ENCODE measurements at places on chromosomes 13 and 19.

- no peak for DNase-seq
These were observed 15.2 kb downstream of the KLF5 start for GRCh38 chr13:73074014-73074413.

GRCh38 chr13:39201180-39201579 lies 162.9 kb downstream of the NHLRC3 start:
- DNase-seq = no peak

DNA sequence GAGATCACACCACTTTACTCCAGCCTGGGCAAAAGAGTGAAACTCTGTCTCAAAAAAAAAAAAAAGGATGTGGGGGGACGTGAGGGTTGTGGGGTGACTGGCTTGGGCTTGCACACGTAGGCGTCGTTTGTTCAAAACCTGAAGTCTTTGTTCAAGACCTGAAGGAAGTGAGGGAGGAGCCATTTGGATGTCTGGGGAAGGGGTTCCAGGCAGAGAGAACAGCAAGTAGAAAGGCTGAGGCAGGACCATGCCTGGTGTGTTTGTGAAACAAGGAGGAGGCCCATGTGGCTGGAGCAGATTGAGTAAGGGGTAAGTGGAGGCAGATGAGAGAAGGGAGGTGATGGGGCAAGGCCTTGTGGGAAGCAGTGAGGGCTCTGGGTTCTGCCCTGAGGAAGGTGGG lies 27.8 kb downstream of the PIN1 start:
- DNase-seq = no peak

GRCh38 chr13:35567406-35567980 lies 91.0 kb upstream of the MAB21L1 start:
- DNase-seq = no peak

- no peak for DNase-seq
These were observed 44.4 kb upstream of the TDRD3 start for GRCh38 chr13:60352644-60353043.

- no peak for DNase-seq
These were observed 38.4 kb upstream of the CSNK1A1L start for GRCh38 chr13:37143911-37144310.

DNA sequence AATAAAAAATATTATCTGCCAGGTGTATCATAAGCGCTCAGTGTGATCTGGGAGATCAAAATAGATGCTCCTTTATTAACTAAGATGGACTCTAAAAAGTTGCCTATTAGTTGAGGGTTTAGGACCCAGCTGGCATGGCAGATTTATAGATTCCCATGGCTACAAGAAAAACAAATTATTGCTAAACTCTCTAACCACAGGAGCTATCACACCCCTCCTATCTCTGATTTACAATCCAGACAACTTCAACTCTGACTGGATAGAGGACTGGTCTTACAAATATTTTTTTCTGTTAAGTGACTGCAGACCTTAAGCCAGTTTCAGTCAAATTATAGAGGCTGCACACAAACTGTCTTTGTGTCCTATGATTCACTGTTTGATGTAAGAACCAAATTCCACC lies 45.4 kb upstream of the MYCBP2 start:
- DNase-seq = no peak

DNA sequence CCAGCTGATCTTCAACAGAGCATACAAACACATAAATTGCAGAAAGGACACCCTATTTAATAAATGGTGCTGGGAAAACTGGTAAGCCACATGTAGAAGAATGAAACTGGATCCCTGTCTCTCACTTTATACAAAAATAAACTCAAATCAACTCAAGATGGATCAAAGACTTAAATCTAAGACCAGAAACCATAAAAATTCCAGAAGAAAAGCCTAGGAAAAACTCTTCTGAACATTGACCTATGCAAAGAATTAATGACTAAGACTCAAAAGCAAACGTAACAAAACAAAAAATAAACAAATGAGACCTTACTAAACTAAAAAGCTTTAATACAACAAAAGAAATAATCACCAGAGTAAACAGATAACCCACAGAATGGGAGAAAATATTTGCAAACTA lies 74.5 kb upstream of the ABCC4 start:
- DNase-seq = no peak

- DNase-seq = no peak
These were observed 6.5 kb downstream of the R3HDM4 start for GRCh38 chr19:906480-906879.

- no peak for DNase-seq
These were observed 1023.5 kb downstream of the PCDH17 start for GRCh38 chr13:58655086-58655485.

- no peak for DNase-seq
These were observed 57.0 kb downstream of the NUFIP1 start for GRCh38 chr13:44932171-44932849.

- DNase-seq = no peak
These were observed 52.9 kb downstream of the MBNL2 start for GRCh38 chr13:97274829-97275649.

DNA sequence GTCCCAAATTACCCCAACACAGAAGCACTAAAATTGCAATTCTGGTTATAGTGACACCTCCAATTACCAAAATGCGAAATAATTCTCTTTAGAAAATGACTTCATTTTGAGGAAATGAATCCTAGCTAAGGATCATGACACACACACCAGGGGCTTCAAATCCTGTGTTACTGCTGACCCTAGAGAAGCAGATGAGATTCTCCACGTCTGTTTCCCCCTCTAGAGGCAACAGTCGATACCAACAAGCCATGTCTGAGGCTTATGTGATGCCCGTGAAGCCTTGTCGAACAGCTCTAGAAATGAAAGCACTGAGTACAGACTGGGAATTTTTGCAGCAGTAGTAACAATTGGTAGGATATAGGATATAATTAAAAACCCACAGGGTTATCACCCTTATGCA lies 153.6 kb upstream of the TMTC4 start:
- DNase-seq = no peak

DNA sequence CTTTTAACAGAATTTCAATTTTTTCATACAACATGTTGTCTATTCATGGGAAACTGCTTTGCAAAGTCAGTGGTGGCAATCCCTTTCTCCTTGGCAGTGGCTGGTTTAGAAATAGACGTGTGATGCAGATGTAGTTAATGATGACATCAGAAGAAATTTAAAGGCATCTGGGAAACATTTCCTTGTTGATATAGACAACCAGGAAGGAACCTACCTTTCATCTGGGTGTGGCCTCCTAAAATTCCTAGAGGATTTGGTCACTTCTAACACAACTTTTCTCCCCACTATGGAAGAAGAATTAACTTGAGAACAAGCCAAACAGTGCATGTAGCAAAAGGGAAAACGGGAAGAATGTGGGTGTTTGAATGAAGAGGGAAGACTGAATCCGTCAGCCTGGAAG lies 102.8 kb downstream of the EFNB2 start:
- DNase-seq = no peak

DNA sequence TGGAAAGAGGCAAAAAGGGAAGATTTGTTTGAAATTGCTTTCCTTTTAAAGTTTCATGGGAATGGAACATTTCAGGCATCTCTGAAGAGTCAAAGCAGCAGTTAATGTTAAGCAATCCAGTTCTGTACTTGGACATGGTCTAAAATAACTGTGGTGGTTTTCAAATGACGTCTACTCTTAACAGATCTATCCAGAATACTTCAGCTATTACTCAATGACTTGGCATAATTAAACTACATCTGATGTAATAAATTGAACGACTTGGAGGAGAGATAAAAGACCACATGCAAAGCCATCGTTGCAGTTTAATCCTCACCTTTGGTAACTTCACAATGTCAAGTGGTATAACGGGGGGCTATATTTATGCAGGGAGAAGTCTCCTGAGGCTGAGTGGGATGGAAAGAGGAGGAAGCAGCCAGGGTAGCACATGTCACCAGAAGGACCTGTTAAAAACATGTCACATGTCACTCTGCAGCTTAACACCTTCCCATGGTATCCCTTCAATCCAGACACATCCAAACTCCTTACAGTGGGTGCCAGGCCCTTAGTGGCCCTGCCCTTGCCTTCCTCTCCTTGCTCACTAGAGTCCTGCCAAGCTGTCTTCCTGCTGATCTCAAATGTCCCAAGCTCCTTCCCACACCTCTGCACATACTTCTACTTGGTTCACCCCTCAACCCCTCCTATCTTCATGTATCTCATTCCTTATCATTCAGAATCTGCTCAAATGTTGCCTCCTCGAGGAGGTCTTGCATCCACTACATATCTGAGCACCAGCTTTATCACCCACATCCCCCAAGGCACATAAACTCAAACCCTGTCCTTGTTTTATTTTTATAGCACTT lies 327.8 kb downstream of the SUCLA2 start:
- no peak for DNase-seq

- no peak for DNase-seq
These were observed 302.9 kb downstream of the DCT start for GRCh38 chr13:94176561-94176960.

DNA sequence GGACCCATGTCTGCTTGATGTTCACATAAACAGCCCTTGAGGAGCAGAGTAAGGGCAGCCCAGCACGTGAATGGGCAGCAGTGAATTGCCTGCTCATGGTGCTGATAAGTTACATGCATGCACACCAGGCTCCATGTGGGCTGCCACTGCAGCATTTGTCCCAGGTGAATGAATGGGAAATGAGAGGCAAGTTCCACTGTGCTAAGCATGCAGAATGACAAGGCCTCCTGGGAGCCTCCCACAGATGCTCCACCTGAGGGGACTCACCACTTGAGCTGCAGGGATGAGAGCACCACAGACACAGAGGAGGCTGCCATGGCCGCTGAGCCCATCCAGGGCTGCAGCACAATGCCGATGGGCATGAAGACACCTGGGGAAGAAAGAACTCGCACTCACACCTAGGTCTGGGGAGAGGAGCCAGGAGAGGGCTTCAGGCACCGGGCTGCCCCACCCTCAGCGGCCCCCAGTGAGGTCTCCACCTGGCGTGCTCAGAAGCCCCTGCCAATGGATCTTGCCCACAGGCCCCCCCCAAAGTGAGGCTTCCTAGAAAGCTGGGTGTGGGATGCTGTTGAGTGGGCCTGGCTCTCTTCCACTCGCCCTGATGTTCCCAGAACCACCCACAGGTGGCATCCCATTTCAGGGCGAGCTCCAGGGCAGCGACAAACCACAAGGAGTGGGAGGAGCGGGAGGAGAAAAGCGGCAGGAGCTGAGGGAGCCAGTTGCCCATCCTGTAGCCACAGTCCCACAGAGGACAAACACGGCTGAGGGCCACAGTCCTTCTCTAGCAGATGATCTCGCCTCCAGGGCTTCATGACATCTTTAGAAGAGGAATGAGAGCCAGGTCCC lies 73.8 kb downstream of the CCDC70 start:
- no peak for DNase-seq

GRCh38 chr13:75724752-75725517 lies 88.8 kb downstream of the LMO7 start:
- DNase-seq = no peak

- no peak for DNase-seq
These were observed 124.6 kb downstream of the GGACT start for GRCh38 chr13:100464006-100464405.

DNA sequence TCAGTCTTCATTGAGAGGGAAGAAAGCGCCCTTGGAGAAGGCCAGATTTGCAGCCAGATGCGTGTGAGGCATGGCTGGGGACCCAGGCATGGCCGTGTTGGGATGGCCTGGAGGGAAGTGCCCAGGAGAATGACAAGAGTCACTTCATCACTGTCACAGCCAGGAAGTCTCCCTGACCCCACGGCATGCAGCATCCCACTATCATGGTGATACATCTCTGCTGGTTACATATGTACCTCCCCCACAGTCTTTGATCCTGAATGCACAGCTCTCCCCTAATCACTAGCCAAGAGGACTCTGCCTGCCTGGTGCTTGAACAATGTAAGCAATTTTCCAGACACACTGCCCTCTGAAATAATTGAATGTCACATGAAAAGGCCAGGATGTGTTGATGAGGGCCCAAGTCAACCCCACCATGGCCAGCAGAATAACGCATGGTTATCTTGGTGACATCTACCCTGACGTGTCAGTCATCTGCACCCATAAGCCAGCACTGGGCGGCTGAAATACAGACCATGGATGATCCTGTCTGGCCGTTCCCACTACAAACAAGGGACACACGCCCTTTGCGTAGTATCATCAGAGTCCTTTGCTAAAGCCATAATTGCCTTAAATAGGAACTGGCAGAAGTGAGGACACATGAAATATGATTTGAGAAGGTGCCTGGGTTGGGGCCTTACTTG lies 149.7 kb upstream of the SPACA7 start:
- no peak for DNase-seq

DNA sequence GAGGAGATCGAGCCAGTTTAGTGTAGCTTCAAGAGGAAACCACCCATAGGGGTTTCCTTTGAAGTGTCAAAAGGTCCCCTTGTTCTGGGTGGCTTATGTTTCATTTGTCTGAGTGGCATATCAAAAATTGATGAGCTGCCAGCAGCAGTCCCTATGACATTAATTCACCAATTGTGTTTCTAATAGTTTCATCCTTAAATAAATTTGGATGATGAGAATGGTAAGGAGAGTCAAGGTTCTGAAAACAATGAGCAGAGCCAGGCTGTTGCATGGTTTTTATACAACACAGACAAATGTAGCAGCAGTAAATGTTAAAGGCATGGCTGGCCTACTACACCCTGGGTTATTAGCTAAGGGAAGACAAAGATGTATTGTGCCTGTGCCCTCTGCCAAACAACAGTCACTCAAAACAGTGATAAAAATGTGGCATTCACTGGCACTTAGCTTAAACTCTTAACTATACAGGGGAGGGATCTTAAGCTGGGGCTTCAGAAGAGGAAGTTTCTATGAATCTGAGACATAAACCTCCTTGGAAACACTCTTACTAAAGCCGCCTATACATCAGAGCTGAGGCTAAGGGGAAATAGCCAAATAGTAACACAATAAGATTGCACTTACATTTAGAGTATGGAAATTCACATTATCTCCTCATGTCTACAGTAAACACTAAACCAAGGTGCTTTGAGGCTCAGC lies 200.5 kb downstream of the POU4F1 start:
- peak; percentile 48 for DNase-seq

DNA sequence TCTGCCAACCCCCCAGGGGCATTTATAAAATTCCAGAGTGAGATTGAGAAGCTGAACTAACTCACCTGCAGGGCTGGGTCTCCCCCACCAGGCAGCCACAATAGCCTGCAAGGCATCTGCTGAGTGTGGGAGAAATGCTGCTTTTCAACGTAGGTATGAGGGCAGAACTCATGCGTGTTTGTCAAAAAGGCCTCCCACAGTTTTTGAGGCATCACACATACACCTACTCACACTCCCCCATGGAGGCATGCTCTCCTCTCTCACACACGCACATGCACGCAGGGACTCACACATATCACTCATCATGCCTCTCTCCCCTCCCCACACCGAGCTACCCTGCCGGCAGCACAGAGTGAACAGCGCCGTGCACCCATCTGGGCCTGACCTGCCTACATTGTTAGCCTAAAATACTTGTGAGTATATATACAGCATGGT lies 390.5 kb downstream of the FGF9 start:
- peak; percentile 35 for DNase-seq

GRCh38 chr13:32010136-32010535 lies 21.4 kb upstream of the FRY start:
- no peak for DNase-seq

GRCh38 chr19:13165162-13165997 lies 15.2 kb downstream of the IER2 start:
- no peak for DNase-seq
